ENCODE measurements at places on chromosomes 12 and 14.

GRCh38 chr12:53495903-53496751 is 3.1 kb downstream of the MAP3K12 start:
- peak; percentile 49 for DNase-seq

DNA sequence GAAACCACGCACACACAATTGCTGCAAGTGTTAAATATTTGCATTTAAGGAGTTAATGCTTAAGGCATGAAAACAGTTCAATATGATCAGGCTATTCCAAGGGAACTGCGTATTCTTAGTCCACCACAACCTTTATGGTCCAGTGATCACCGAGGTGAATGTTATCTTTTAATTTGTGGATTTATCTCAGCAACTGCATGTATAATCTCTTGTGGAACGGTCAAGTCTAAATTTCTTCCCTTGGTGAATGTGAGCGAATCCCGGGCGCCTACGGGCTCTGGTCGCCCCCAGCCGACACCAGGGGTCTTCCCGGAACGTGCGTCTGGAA is 999 bp upstream of the AK7 start:
- no peak for DNase-seq

GRCh38 chr14:63457498-63457897 is 85.7 kb downstream of the PPP2R5E start:
- DNase-seq, result no peak

- DNase-seq, result no peak
Measured at GRCh38 chr12:61750604-61751003, 509.6 kb upstream of the USP15 start.
